ENCODE measurements at places on chromosomes 4 and X. TPM values are rescaled to one million over a fixed set of nuclear protein-coding genes. Genes with fewer than 3 reads are reported as not detected.

The TMEM156 gene
- 14.4 TPM for total RNA-seq

The CCDC110 gene
- 0.75 TPM for total RNA-seq

The NUDT6 gene
- total RNA-seq: 5.7 TPM

The MAGEA8 gene
- total RNA-seq: not detected

The SYTL4 gene
- 14.2 TPM for total RNA-seq

The IQCM gene
- total RNA-seq: not detected

The RASGEF1B gene
- total RNA-seq: 0.09 TPM

The PITX2 gene
- total RNA-seq: not detected

The DUX4 gene
- total RNA-seq: not detected

The ZAR1 gene
- total RNA-seq: not detected

The EREG gene
- not detected for total RNA-seq

The G6PD gene
- 66.3 TPM for total RNA-seq

All from endothelial cell of coronary artery (primary cell).